ENCODE measurements at places on chromosomes 3 and 15. TPM values are rescaled to one million over a fixed set of nuclear protein-coding genes. Genes with fewer than 3 reads are reported as not detected.

CEMIP gene
- 2.9 TPM for polyA plus RNA-seq

TGM5 gene
- not detected for polyA plus RNA-seq

CLSTN2 gene
- polyA plus RNA-seq, result 6.1 TPM

TUSC7 gene
- not detected for polyA plus RNA-seq

GOLGA8T gene
- not detected for polyA plus RNA-seq

IMPG2 gene
- 0.57 TPM for polyA plus RNA-seq

GCHFR gene
- polyA plus RNA-seq, result 47.2 TPM

CHRM5 gene
- 0.29 TPM for polyA plus RNA-seq

FAM81A gene
- polyA plus RNA-seq, result 21.1 TPM

SLC6A11 gene
- polyA plus RNA-seq, result 0.05 TPM

LMAN1L gene
- not detected for polyA plus RNA-seq

TGM4 gene
- polyA plus RNA-seq, result 0.06 TPM

CPLX3 gene
- polyA plus RNA-seq, result not detected

DNA sequence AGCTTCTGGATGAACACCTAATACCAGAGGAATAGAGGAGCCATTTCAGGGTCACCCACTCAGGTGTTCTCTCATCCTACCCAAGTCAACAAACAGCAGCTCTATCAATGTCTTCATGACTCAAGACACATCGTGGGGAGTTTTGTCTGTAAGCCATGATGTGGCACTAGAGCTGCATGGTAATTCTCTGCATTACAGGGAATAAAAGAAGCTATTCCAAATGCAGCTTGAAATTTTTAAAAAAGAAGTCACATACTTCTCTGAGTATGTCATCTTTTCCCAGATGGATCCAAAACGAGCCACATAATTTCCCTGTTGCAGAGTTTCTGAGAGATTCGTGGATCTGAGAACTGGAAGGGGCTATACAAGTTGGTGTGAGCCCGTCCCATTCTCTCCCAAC is 6.1 kb upstream of the THSD4 start:
- no peak for DNase-seq

DNA sequence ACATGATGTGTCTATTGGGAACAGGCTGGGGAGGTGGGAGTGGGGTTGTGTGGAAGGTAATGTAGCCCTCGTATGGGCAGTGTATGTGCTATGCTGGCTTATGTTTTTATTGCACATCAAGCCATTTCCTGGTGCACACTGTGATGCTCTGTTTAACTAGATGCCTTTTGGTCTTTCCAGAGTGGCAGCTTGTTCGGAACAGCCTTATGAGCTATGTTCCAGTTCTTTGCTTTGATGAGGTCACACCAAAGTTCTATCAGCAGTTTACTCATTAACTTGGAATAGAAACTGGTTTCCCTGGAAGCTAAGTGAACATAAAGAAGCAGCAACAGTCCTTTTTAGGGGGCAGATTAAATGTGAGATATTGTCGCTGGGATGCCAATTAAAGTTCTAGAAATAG is 133.9 kb downstream of the DIPK2A start:
- DNase-seq, result no peak

DNA sequence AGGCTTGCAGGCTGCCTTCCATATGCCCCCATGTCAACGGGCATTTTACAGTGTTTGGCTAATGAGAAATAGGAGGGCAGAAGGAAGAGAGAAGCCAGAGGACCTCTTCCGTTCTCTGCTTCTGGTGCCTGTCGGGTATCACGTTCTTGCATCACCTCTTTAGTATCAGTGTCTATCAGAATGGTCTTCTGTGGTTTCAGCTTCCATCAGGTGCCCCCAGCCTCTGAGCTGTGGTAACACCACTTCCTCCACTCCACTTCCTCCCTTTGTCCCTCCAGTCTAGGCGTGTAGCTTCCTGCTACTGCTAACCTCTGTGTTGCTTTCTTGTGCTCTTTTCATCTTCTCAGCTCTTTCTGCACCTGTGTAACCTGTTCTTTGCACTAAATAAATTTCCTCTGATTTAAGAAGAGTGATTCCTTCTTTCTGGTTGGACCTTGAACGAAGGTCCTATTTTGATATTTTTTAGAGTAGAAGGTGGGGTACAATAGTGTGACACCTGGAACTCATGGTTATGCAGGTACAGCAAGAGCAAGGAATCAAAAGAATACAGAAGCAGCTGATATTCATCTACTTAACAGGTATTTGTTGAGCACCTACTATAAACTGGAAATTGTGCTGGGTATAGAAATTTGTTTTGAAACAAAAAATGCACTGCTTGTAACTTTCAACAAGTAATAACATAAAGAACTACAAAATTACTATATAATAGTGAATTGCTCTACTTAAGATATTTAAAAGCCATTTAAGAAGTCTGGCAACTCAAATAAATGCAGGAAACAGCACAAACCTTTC is 27.4 kb upstream of the FOXB1 start:
- no peak for DNase-seq

GRCh38 chr3:132414841-132415240 is 2.5 kb upstream of the DNAJC13 start:
- no peak for DNase-seq

- no peak for DNase-seq
Observed at GRCh38 chr3:197023241-197023997, 6.2 kb downstream of the MELTF start.

DNA sequence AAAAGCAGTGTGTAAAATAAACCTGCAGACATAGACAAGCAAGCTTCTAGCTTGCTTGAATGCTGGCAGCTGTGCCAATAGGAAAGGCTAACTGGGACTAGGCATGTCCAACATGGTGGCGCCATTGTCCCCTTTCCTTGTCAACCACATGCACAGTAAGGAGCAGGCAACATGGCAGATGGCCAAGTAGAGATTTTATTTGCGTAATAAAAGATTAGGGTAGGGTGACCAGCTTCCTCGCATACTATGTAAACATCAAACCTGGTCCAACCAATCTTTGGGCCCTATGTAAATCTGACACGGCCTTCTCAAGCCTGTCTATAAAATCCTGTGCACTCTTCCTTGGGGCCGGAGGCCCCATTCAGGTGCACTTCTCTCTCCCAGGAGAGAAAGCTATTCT is 575.4 kb upstream of the GOLIM4 start:
- DNase-seq, result no peak

GRCh38 chr15:74545086-74545485 is 4.1 kb downstream of the ARID3B start:
- no peak for DNase-seq

DNA sequence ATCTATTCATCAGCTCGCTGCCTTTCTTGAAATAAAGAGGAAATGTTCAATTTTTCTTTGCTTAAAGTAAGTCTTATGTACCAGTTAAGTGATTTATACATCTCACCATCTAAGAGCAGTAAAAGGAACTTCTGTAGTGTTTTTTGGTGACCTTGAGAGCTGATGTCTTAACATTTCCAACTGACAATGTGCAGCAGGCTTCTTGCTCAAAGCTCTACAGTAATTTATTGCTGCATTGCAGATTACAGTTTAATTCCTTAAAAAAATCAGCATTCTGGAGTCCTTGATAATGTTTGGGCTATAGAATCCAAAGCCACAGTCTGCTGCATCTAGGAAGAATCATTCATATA is 61.6 kb downstream of the DIPK2A start:
- no peak for DNase-seq

- DNase-seq, result no peak
Observed at GRCh38 chr3:197212290-197212689, 86.1 kb downstream of the DLG1 start.

- no peak for DNase-seq
Observed at GRCh38 chr3:190721330-190721729, 141.2 kb downstream of the GMNC start.

DNA sequence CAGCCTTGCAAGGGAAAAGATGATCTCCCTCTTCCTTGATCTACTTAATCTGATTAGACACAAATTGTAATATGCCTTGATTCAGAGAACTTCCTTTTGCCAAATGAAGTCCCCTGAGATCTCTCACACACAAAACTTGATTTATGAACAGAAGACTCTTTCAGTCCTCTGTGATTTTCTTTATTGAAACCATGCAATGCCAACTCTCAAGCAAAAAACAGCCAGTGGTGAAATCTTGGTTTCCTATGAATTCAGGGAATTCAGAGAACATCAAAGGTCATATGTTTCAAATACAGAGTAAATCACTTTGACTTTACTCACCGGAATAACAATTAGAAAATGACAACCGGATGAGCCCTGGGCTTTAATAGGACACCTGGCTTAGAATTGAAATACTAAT is 211.7 kb downstream of the ABHD5 start:
- no peak for DNase-seq

DNA sequence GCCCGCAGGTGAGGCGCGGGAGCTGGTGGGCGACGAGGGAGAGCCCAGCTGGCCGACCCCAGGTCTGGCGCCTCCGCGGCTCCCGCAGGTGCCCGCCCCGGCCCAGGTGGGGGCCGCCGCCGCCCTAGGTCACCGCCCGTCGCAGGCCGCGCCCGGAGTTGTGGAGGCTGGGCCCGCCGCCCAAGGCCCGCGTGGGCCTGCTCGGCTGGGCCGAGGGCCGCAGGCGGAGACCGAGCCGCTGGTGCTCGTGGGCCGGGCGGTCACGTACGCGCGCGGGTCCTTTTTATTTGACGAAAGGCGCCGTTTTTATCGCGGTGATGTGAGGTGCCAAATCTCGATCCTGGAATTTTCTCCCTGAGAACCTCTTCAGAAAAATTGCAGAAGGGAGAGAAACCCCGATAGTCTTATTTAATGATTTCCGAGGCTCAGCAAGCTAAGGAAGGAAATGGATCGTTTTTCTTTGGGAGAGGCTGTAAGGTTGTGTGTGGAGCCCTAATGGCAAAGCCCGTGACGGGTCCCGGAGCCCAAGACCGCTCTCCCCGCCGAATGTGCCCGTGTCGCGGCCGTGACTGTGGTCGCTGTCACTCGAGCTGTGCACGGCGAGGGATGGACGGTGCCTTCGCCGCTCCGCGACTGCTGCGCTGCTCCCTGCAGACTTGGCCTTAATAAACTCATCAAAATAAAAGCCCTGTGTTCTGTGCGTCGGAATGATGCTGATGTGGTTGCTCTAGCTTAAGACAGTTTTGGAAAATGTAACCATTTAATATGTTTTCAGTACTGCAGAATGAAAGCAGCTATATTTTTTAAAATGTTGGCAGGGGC is 612 bp downstream of the APPL1 start:
- DNase-seq, result peak; percentile 34

DNA sequence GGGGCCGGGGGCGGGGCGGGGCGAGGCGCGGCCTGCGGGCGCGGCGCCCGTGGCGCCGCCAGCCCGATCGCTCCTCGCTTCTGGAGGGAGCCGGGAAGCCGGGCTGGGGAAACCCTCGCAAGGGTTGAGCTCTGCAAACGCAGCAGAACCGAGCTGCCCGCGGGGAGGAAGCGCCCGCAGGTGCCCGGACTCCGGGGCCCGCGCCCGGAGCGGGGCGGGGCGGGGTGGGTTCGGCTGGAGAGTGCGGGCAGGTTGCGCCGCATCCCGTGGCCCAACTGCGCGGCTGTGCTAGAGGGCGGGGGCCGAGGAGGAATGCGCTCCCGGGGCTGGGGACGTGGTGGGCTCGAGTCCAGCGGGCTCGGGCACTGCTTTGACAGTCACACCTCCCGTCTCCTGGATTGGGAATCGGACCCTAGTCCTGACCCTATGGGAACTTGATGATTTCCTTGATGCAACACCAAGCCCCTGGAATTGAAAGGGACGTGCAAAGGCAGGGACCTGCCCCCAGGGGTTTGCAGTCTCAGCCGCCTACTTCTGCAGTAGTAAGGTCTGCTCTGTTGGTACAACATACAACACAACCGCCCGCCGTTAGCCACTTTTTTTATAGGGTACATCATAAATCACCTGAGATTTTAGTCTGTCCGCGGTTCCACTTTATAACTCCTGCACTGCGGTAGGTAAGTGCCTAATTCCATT is 34.3 kb downstream of the ZBTB38 start:
- DNase-seq, result no peak

DNA sequence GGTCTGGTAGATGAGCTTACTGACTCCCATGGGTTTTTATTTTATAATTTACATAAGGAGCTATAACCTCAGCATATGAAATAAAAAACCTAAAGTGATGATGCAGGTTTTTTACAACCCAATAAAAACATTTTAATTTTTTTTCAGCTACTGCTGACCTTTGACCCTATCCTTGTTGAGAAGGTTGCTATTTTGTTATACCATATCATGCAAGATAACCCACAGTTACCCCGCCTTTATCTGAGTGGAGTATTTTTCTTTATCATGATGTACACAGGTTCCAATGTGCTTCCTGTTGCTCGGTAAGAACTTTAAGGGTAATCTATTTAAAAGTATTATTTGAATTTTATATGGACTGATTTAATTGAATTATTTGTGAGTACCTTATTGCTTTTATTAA is 70.8 kb downstream of the DNAJC13 start:
- DNase-seq, result no peak

GRCh38 chr15:64842096-64842939 is 603 bp downstream of the PLEKHO2 start:
- DNase-seq, result no peak

DNA sequence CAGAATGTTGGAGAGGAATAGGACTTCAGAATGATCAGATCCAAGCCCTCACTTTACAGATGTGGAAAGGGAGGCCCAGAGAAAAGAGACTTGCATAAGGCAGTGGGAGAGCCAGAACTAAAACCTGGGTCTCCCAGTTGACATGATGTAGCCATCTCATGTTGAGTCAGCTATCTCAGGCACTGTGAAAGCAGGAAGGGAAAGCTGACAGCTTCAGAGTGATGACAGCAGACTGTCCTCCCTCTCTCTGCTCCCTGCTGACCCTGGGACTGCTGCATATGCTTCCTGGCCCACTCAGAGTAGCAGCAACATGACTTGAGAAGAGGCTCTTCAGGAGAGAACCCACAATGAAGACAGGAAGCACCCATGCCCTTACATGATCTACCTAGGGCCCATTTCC is 14.7 kb downstream of the FHIT start:
- no peak for DNase-seq

DNA sequence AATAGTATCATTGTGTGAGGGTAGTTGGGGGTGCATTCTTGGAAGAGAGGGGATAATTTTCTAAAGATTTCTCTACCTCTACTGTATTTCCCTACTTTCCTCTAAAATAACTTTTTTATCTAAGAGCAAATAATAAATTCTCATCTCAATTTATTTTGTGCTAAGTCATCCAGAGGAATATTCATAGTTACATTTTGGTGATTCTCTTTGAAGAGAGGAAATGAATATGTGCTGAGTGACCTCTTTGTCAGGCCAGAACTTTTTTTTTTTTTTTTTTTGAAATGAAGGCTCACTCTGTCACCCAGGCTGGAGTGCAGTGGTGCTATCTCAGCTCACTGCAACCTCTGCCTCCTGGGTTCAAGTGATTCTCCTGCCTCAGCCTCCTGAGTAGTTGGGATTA is 15.1 kb upstream of the CCDC80 start:
- no peak for DNase-seq

- DNase-seq, result no peak
Observed at GRCh38 chr3:194132465-194133286, 3.3 kb upstream of the HES1 start.

GRCh38 chr3:105062853-105063252 is 303.9 kb upstream of the ALCAM start:
- DNase-seq, result no peak

All from left renal pelvis (tissue), 4 donors.